Cerebellum (tissue), 4 donors: ENCODE measurements at places on chromosomes 6 and 20. TPM values are rescaled to one million over a fixed set of nuclear protein-coding genes. Genes with fewer than 3 reads are reported as not detected.

HSD17B8 gene
- total RNA-seq: 2.4 TPM

TRIM40 gene
- not detected for total RNA-seq

PRICKLE4 gene
- 2.4 TPM for total RNA-seq

REM1 gene
- not detected for total RNA-seq

SOX18 gene
- total RNA-seq: 1.6 TPM

CCN6 gene
- total RNA-seq: not detected

ACOT8 gene
- 26.6 TPM for total RNA-seq

HINT3 gene
- 44.2 TPM for total RNA-seq

- no peak for DNase-seq
Observed at GRCh38 chr6:138104618-138105213, 2.5 kb downstream of the PERP start.

GRCh38 chr20:41052742-41053419, 24.3 kb downstream of the TOP1 start:
- DNase-seq: no peak

- no peak for DNase-seq
Observed at GRCh38 chr6:105292689-105293339, 110.1 kb downstream of the PREP start.

GRCh38 chr6:9540126-9540525, 874.7 kb downstream of the TFAP2A start:
- DNase-seq: no peak

DNA sequence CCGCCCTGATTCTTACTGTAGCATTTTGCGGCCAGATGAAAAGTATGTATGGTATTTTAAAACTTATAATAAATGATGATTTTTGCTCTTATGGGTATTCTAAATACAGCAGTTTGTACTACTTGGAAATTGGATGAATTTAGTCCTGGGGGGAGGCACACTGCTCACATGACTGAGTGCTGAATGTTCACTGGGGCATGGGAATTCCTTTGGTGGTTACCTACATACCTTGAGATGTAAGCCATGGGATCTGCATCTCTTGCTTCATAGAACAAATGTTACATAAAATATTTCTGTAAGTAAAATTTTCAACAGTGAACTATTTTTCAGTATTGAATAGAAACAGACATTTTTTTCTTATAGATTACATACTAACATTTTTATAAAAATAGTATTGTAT, 71.1 kb downstream of the FIG4 start:
- DNase-seq: no peak

DNA sequence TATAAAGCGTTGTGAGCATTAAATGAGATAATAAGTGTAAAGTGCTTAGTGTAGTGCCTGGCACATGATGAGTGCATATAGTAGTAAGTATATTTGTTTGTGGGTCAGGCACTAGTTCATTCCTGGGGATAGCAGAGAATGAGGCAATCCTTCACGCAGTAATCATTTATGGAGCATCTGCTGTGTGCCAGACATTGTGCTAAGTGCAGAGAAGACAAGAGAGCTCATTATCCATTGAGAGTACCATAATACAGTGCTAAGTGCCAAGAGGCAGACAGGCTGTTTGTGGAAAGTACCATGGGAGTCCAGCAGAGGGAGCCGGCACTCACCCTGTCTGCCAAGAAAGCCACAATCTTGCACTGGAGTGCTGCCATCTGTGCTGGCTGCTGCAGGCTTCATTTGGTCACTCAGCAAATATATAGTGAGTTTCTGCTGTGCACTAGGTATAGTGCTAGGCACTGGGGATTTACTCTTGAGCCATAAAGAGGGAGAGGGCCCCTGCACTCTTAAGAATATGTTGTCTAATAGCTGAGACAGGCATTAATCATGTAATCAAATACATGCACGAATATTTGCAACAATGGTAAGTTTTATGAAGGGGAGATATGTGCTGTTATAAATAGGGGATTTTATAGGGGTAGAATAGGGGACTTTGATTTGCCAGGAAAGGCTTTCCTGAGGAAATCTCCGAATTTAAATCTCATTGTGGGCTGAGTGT, 12.9 kb upstream of the MROH8 start:
- peak; percentile 93 for DNase-seq

- no peak for DNase-seq
Observed at GRCh38 chr6:47091886-47092668, 49.9 kb upstream of the ADGRF1 start.

DNA sequence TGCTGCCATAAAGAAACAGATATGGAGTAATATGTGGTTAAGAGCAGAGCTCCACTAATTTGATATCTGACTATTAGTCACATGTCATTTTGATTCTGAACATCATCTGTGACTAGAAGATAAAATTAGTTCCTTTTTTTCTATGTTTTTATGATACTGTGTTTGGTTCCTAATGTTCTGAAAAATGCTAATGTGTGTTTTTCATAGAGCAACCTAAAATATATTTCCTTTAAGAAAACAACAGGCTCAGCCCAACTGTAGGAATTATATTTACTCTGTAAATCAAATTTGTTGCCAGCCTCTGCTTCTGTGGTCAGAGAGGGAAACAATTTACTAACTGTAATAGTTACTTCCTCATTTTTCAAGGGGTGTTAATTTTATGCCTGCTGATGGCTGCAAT, 33.3 kb upstream of the TXLNB start:
- no peak for DNase-seq

GRCh38 chr20:38799203-38799602, 6.3 kb upstream of the PPP1R16B start:
- DNase-seq: no peak

GRCh38 chr6:137731960-137732616, 135.0 kb upstream of the TNFAIP3 start:
- DNase-seq: no peak

DNA sequence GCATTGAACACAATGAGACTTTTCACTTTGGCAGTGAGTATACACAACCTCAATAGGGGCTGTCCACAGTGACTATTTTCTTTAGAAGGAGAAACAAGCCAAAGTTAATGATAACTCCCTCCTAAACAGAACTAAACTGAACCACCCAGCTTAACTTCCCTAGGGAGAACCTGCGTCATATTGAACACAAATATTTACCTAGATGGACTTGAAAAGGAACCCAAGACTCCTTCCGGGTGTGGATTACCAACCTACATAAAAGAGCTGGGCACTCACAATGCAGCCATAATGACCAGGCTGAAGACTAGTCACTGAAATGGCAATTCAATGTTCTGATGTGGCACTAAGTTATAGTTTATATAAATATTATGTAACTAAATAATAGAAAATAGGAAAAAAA, 160.6 kb downstream of the IBTK start:
- DNase-seq: no peak

GRCh38 chr20:62117658-62118057, 4.6 kb upstream of the LSM14B start:
- DNase-seq: no peak

GRCh38 chr20:3932681-3933080, 43.5 kb downstream of the PANK2 start:
- DNase-seq: no peak

DNA sequence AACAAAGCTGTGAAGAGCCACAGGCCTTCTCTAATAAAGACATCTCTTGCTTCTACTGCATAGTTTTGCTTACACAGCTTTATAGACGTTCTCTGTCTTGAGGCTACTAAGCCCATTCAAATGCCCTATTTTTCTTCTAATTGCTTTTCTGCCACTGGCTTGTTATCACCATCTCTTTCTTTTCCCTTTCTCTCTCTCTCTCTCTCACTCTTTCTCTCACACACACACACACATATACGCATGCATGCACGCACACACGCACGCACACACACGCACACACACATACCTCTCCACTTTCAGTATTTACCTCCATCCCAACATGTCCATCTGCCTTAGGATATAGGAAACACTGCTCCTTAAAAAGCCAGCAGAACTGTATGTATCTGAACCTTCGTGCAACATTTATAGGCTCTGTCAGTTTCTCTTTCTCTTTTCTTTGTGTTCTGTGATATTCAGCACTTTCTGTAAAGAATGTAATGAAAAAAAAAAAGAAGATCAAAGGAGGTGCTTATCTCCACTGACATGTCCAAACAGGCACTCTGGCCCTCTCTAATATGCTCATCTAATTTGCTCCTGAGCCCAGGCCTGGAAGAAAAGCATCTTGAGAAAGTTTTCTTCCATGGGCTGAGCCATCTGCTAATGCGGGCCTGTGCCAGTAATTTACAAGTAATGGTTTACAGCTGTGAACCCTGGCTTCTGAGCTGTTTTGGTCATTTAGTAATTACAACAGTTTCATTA, 1046.7 kb upstream of the MAP3K7 start:
- DNase-seq: no peak

DNA sequence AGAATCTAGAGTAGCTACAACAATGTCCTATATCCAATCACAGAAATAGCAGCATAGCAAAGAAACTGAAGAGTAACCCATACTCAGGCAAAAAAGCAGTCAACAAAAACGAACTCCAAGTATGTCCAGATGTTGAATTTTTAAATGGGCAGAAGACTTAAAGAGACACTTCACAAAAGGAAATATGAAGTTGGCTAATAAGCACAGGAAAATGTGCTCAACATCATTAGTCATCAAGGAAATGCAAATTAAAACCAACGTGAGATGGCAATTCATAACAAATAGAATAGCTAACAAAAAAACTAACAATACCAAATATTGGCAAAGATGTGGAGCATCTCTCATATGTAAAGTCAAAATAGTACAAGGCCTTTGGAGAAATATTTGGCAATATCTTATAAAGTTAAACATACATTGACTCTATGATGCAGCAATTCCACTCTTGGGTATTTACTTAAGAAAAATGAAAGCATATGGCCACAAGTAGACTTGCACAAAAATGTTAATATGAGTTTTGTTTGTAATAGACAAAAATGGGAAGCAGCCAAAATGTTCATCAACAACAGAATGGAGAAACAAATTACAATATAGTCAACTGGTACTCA, 37.7 kb downstream of the FRK start:
- no peak for DNase-seq

DNA sequence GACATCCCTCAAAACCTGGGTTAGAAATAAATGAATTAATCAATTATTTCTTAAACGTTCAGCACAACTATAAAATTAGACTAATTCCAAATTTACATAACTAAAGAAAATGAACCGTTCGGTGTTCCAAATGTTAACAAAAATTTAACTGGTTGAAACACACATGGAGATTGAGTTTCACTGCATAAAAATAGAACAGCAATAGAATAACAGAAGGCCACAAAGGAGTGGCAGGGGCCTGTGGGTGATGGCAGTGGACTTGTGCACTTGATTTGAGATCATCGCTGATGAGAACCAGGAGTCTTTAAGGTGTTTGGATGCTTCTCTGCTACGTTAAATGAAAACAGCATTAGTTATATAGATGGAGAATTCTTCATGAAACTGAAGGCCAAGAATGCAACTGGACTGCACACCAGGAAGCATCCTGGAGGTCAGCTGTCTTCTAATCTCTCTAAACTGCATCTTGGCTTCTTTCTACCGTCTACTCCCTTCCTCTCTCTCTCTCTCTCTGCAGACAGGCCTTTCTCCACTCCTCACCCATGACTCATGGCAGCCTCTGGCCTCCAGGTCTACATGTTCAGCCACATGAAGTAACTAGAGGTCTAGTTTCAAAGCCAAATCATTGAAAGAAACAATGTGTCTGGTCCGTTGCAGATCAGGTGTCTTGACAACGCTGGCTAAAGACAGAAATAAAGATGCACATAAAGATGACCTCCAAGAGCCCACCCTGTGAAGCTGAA, 111.3 kb downstream of the SIM1 start:
- no peak for DNase-seq

DNA sequence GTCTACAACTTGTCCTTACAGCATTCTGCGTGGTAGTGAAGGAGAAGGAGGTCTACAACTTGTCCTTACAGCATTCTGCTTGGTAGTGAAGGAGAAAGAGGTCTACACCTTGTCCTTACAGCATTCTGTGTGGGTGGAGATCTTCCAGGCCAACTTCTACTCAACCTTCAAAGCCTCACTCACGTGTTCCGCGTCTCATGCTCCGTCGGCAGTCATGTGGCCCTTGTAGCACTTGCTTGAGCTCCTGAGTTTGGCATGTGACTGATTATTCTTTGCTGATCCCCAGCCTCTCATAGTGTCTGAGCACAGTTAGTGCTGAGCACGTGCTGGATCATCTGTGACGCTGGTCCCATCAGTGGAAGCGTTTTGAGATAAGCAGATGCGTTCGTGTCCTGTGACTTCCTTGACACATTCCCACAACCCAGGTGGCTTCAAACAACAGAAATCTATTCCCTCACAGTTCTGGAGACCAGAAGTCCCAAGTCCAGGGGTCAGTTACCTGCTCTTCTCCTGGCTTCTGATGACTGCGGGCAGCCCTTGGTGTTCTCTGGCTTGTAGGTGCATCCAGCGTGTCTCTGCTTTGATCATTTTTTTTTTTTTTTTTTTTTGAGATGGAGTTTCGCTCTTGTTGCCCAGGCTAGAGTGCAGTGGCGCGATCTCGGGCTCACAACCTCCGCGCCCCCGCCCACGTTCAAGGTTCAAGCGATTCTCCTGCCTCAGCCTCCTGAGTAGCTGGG, 2.6 kb downstream of the SS18L1 start:
- DNase-seq: no peak

DNA sequence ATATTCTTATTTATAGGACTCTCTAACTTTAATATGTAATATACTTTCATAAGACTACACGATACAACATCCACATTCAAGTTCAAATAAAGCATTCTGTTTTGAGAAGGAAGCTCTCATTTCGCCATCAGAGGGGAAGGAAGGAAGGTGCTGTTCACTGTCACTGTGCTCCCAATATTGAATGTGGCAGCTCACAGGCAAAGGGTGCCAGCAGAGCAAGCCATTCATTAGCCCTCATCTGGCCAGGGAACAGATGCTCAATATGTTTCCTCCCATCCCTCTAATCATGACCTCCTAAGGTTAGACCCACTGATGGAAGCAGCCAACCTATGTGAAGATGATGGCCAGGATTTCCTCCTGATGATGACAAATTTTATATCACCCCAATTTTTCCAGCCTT, 154.4 kb downstream of the DST start:
- no peak for DNase-seq

GRCh38 chr6:42230345-42231321, 13.0 kb upstream of the MRPS10 start:
- no peak for DNase-seq

- DNase-seq: no peak
Observed at GRCh38 chr6:67133973-67134372, 1426.9 kb upstream of the EYS start.

DNA sequence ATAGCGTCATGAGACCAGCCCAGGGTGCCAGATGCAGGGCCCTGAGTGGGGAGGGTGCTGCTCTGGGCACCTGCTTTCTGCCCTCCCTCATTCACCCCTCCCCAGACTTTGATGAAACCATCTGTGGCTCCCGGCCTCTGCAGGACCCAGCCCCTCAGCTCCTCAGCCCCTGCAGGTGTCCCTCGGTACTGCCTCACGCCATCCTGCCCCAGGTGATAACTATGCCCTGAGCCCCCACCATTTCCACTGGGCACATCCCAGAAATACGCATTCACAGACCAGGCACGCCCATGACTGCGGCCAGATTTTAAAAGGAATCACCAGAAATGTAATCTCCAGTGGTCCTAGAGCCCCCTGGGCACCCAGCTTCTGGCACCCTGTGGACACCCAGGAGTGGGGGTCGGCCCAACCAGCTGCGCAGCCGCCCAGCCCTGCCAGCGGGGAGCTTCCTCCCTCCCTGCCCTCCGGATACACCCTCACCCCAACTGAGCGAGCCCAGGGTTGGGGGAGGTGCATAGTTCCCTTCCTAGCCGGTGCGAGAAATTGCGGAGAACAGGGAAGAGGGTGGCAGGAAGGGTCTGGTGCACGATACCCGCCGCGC, 615 bp upstream of the NTSR1 start:
- no peak for DNase-seq
